ENCODE measurements at places on chromosomes 11 and 22.

- DNase-seq = no peak
These were observed 108.3 kb downstream of the CTTN start for GRCh38 chr11:70506658-70506970.

DNA sequence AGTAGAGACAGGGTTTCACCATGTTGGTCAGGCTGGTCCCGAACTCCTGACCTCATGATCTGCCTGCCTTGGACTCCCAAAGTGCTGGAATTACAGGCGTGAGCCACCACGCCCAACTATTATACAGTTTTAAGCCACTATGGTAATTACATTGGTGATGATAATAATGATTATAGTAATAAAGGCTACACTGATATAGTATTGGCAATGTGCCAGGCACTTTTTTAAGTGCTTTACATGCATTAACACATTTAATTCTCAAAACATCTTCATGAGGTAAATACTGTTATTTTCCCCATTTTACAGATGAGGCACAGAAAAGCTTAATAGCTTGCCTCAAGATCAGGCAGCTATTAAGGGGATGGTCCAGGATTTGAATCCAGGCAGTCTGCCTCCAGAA is 222.5 kb downstream of the SOX6 start:
- DNase-seq = no peak

- DNase-seq = no peak
These were observed 817 bp downstream of the ARL2 start for GRCh38 chr11:65014726-65015227.

GRCh38 chr11:11965192-11965591 is 43.2 kb downstream of the DKK3 start:
- no peak for DNase-seq

DNA sequence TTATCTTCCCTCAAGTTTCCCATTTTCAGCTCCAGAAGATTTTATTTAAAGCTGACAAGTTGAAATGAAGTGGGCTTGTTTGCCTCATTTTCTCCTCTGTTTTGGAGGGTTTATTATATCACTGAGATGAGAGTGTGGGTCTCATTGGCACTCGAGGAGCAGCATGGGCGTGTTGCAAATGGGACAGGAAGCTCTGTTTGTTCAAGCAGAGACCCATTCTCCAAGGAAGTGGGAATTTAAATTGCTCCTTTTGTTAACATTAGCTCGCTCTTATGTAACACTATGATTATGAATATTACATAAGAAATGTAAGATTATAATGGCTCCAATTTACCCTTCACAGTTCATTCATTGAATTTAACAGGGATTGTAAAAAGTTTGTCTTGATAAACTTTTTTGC is 317.7 kb upstream of the CTSC start:
- DNase-seq = no peak

GRCh38 chr11:91194546-91194945 is 971.7 kb upstream of the CHORDC1 start:
- DNase-seq = peak; percentile 5

DNA sequence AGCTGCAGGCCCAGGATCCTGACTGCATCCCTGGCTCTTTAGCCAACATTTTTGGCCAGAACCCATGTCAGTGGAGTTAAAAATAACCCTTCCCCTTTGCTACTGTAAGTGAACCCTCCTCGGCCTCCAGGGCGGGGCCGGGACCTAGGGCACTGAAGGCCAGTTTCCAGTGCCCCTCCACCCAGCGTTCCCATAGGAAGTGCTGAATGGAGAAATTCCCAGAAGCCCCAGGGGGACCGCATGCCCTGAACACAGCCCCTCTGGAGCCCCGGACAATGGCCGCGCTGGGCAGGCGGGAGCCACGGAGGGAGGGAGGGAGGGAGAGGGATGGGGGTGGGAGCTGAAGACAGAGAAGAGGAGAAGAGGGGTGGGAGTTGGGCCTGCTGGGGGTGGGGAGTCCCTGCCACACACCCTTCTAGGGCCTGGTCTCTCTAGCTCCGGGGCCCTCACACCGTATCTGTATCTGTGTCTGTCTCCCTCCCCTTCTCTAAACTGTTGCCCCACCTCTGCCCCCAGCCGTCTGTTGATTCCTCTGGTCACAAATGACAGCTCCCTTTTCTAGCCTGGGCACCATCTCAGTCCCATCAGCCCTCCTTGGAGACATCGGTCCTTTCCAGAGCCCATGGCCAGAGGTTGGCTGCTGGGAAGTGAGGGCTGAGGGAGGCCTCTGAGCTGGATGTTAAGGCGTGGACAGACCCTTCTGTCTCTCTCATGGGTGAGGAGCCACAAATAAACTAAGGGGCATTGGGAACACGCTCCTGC is 10.9 kb downstream of the PDGFB start:
- no peak for DNase-seq

GRCh38 chr11:44615041-44615755 is 49.7 kb downstream of the CD82 start:
- no peak for DNase-seq

GRCh38 chr11:32172041-32172847 is 81.4 kb downstream of the RCN1 start:
- DNase-seq = no peak

- no peak for DNase-seq
These were observed 11.8 kb downstream of the SMPD1 start for GRCh38 chr11:6402061-6402470.

- DNase-seq = peak; percentile 26
These were observed at the start of gene HIRA for GRCh38 chr22:19431649-19432132. HIRA (minus strand) TSS chr22:19431733; CDS start chr22:19431476, 257 bp downstream.

- no peak for DNase-seq
These were observed 299.4 kb upstream of the ANO5 start for GRCh38 chr11:21893565-21893867.
